ENCODE measurements at places on chromosomes 1 and 21.

DNA sequence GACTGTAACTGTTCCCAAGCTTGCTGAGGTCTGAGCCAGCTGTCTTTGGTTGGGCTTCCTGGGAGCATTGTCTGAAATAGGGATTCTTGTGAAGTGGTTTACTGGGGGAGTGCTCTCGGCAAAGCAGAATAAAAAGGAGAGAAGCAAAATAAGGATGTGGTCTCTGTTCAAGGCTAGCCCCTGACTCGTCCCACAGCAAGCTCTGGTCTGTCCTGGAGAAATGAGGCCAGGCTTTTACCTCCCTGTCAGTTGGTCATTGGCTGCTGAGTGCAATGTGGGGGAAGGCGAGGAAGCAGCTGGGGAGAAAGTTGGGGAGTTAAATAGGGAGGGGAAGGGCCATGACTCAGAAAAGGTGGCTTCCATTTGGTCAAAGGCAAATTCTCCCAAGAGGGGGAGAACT is 303.9 kb upstream of the DUSP10 start:
- DNase-seq: no peak

DNA sequence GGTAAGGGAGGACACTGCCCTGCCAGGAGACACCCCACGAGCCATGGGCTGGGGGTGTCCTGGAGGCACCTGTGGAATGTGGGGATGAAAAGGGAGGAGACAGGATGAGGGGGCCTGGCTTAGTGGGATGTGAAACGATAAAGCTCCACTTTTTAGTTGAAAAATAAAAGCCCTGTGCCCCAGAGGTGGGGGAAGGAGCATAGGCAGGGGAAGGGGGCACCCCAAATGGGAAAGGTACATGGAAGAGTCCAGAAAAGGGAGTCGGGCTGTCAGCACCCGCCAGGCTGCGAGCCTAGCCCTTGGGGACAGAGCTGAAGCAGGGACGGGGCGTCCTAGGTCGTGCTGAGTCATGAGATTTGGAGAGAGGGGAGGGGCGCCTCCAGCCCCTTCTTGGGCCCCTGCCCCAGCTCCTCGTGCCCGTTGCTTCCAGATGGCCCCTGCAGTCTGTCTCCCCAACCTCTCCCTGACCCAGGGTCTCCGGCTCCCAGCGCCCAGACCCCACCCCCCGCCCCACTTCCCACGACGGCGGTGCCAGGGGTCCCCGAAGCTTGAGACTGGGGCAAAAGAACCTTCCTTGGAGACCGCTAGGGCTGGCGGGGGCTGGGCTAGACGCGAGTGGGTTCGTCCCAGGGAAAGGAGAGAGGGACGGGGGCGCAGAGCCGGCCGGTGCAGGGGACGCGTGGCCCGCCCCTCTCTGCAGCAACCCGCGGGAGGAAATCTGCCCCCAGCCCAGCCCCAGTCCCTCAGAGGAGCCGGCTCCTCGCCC is 795 bp downstream of the SYT2 start:
- no peak for DNase-seq

DNA sequence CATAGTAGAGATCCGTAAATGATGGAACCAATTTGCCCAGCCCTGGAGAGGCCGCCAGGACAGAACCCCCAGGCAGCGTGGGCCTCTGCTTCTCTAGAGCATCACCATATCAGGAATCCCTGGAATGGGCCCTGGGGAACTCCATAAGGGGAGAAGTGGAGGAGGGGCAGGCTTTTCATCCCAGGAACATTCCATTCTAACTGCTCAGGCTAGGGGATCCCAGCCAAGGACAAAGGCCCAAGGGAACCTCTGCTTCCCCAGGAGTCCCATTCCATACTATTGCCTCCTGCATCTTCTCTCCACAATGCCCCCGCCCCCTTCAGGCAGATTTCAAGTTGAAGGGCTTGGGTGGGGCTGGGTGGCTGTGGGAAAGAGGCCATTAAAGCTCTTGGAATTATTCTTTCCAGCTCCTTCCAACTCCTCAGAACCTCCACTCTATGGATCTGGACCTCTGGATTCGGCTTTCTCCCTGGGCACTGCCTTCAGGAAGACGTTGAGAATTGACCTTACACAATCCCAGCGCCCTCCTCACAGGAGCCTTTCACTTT is 6.0 kb downstream of the TRNP1 start:
- DNase-seq: no peak

DNA sequence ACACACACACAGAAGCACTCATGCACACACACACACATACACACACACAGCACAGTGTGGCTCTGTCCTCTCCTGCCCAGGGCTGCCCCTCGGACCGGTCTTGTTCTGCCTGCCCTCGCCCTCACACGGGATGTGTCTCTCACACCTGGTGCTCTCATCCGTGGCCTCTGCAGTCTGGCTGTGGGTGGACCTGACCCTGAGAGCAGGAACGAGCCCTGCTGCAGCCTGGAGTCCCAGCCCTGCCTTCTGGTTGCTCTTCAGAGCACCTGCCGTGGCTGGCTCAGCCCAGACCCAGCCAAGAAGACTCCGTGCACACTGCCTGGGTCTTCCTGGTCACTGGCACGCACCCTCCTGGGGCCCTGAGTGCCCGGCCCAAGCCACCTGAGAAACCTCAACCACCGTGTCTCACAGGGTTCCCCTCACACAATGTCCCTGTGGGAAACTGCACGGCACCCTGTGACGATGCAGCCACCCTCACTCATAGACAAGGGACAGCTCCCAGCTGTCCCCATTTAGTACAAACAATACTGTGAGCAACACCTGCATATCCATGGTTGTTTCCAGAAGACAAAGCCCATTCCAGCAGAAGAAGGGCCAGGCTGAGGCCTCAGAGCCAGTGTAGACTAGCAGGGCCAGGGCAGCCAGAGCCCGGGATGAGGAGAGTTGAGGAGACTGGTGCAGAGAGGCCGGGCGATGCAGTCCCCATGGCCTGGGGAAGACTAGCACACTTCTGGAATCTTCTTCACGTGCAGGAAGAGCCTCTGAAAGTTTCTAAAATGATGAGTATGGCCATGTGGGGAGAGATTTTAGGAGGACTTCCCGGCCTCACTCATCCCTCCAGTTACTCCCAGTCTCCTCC is 234.0 kb downstream of the NPHP4 start:
- no peak for DNase-seq

DNA sequence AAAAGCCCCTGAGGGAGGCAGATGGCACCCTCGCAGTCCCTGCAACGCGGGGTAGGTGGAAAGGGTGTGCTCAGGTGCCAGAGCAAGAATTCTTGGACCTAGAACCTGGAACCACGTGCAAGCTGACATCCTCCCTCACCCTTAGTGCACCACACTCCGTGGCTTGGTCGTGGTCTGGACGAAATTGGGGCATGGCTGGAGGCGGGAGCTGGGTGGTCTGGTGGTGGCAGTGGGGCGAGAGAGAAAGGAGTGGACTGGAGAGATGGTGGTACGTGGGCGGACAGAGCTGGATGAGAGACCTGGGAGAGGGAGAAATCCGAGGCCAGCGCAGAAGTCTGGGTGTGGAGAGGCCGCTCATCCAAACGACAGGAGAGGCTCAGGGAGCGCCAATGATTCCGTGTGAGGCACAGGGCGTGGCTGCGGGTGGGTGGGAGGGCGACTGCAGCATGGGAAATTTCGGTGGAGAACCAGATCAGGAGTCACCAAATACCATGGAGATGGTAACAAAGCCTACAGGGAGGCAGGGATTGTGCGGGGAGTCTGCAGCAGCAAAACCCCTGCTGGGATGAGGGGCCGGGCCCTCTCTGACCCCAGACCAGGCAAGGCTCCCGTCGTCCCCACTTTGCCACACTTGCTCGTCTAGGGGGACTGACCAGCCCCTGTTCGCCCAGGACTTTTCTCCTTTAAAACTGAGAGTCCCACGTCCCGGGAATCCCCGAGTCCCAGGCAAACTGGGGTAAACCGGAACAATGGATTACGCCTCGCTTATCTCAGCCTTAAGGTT is 31.9 kb downstream of the CDCP2 start:
- no peak for DNase-seq

DNA sequence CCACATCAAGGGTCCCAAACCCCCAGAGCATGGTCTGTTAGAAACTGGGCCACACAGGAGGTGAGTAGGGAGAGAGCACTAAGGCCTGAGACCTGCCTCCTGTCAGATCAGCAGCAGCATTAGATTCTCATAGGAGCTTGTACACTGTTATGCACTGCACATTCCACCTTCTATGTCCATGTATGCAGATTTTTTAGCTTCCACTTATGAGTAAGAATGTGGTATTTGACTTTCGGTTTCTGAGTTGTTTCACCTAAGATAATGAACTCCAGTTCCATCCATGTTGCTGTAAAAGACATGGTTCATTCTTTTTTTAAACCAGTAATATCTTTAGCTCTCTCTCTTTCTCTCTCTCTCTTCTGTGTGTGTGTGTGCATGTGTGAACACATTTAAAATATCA is 663 bp upstream of the GBP6 start:
- DNase-seq: no peak

DNA sequence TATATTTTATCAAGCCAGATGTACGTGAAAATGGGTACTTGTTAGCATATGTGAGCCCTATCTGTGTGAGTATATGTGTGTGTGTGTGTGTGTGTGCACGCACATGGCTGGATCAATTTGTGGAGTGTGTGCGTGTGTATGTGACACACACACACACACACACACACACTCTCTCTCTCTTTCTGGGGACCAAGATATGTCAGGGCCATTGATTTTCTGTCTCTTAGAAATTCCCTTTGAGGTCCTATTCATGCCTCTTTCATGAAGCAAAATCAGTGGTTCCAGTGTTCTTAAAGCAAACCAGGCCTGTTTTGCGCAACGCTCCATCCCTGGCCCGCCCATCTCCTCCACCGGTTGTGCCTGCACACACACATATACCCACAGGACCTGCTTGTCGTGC is 90.0 kb downstream of the EPHB2 start:
- no peak for DNase-seq

DNA sequence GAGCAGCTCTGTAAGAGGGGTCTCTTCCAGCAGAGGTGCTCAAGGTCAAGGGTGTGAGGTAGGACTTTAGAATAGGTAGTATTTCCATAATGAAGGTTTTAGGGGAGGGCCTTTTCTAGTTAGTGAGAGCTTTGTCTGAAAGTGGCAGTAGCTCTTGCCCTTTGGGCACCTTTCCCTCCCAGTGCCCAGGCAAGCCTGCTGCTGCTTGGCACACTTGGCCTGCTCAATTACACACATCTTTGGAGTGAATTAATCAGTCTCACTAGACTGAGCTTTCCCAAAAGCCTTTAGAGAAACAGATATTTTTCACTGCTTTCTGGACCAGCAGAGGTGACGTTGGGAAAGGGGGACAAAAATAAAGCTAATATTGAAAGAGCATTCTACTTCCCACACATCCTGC is 48.0 kb downstream of the MAB21L3 start:
- DNase-seq: no peak

DNA sequence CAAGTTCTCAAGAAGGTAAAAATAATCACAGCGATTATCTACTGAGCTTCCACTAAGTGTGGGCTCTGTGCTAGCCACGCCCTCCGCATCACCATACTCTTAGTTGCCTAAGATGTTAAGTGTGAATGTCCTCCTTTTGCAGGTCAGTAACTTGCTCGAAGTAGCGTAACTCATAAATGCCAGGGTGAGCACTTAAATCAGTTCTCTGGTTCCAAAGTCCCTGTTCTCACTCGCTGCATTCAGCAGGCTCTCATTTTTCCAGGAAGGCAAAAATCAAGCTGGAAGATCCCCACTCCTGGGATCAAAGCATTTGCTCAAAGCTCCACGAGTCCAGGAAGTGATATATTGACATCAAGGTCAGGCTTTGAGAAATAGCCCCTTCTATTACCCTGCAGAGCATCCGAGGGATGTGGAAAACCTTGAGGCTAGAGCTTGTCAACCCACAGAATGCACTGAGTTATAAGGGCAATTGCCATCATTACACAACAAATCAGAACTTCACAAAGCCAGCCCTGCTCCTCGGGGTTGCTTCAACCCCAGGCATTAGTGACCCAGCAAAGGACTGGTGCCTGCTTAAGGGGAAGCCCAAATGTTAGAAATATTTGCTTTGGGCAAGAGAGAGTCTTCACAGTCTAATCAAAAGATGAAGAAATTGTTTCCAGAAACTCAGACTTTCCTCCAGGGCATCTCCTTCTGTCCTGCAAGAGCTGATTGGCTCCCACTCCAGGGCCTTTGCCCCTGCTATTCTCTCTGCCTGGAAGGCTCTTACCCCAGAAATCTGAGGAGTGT is 19.5 kb downstream of the SLC30A1 start:
- DNase-seq: no peak
